GM19239 (cell line): ENCODE measurements at places on chromosomes 13 and 19.

DNA sequence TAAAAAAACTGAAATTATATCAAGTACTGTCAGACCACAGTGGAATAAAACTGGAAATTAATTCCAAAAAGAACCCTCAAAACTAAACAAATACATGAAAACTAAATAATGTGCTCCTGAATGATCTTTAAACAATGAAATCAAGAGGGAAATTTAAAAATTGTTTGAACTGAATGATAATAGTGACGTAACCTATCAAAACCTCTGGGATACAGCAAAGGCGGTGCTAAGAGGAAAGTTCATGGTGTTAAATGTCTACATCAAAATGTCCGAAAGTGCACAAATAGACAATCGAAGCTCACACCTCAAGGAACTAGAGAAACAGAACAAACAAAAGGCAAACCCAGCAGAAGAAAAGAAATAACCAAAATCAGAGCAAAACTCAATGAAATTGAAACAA, 70.8 kb upstream of the TUBA3C start:
- no peak for DNase-seq

DNA sequence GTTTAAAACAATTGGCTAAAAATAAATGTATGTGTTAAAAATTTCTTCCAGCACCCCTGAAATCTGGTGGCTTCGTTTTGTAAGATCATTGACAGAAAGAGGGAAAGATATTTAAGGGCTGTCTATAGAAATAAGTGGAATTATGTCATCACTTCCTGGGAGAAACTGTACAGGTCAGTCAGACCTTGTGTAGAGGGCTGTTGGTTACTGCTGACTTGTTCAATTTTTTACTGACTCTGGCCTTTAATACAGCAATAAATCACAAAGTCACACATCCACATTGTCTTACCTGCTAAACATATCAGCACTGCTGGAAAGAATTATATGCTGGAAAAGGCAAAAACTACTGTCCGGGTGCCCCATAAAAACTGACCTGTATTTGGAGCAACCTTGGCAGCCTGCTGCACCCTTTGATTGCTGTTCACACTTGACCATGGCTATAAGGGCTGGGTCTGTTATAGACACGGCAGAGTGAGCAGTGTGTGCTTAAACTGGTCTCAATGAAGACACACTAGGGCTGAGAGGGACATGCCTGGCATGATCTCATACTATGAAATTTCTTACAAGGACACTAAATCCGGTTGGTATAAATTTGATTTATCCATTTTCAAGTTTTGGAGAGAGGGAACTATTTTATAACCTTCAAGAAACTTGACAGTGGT, 162.1 kb downstream of the NHLRC3 start:
- DNase-seq = no peak

GRCh38 chr13:111614009-111614408, 293.6 kb downstream of the TEX29 start:
- no peak for DNase-seq

GRCh38 chr13:112582263-112582662, 5.7 kb downstream of the TUBGCP3 start:
- no peak for DNase-seq
